ENCODE measurements at places on chromosomes 5 and 9.

DNA sequence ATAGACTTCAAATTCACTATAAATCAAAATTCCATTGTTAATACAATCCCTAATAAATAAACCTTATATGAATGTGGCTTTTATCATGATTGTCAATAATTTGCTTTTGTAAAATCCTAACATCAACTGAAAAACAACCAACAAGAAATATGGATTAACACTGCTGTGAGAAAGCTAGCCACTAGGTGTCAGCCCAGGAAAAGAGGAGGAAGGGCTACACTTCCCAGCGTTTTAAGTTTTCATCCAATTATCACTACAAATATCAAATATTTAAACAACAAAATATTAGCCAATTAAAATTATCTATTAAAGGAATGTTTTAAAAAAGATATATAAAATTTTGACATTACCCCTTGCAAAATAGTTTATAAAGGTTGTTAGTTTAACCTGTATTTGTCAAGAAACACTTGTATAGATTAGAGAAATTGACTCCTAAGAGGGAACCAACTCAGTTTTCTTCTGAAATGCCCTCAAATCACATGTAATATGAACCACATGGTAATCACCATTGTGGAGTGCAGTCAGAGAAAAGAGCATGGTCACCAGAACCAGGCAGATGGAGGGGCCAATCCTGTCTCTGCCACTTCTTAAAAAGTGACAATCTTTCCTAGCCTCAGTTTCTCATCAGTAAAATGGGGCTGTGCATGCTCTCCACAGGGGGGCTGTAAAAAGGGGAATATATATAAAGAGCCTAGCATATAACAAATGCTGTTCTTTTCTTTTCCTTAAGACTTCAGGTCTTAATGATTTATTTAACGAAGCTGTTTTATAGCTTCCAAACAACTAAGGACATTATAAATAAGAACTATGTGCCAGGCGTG lies 188.2 kb downstream of the CRB2 start:
- DNase-seq = no peak

DNA sequence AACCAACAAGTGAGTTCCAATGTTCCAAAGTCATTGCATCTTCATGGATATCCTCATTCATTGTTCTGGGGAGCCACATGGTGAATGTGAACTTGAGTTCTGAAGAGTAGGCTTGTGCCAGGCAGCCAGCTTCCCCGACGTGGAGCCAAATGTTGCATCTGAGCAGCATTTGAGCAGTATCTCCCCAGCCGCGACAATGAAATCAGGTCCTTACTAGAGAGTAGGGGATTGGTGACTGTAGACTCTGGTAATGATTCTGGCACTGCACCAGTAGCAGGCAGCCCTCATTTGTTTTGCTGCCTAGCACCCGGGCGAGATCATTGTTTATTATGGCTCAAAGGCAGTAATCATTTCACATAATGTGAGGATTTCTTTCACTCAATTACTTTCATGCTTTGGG lies 451.4 kb upstream of the C9orf72 start:
- DNase-seq = no peak

GRCh38 chr9:120619751-120620655 lies 40.0 kb upstream of the CDK5RAP2 start:
- DNase-seq = peak; percentile 21

- DNase-seq = no peak
These were observed 164.7 kb upstream of the IRX2 start for GRCh38 chr5:2916076-2916682.

DNA sequence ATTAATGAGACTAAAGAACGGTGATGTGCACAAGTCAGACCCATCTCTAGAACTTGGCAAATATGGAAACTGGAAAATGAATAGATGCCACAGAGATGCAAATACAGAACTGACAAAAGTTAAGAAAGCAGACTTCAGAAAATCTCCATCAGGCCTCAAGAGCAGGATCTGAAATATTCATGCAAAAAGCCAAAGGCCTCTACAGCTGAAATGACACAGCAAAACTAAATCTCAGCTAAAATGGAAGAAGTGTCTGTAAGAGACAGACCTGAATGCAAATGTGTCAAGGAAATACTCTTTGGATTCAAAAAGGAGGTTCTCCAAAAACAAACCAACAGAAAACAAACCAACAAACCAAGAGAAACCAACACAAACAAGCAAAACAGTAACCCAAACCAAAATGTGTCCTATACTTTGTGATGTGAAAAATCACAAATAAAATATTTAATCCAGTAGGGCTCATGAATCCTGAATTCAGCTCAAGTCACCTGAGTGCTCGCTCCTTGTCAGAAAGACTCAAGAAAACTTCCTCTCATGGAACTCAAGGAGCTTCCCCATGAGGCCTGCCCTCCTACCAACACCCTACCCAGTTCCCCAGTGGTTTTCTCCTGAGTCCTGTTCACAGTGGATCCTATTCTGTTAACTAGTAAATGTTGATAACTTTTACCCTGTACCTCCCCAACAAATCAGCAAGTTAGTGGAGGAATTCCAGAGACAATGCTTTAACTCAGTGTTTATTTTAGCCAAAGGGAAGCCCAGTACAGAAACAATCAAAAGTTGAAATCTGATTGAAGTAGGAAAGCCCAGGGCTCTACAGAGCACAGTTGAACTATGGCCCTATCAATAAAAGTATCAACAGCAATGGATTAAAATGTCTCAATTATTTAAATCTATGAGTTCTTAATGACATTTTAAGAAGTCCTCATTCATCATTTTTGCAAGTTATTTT lies 14.6 kb downstream of the MRPS27 start:
- DNase-seq = no peak

DNA sequence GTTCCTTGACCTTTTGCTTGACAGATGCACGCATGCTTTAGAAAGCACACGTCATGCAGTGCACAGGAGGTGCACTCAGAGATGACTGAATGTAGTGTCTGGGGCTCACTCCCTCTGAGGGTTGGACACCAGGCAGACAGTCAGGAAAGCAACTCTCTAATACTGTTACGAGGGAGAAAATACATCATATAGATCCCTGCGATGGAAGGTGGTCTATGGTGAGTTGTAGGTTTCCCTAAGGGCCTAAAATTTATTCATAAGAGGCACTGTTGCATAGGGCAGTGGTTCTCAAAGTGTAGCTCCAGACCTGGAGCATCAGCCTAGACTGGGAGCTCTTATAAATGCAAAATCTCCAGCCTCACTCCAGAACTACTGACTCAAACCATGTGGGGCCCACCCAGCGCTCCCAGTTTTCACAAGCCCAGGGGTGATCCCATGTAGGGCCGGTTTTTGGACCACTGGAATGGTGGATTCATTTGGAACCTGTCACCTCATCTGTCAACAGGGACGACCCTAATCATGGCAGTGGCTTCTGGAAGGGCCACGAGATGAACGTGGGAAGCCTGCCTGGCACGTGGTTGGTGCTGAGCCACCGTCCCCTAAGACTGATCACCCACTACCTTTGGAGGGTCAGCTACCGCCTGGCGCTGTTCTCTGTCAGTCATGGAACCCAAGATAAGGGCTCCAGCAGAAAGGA lies 16.8 kb upstream of the PHF19 start:
- no peak for DNase-seq

- DNase-seq = no peak
These were observed 396.2 kb downstream of the EFNA5 start for GRCh38 chr5:107274571-107274970.
